Stimulated activated CD4-positive, alpha-beta T cell treated with anti-CD3 and anti-CD28 coated beads, Interleukin-4, amount 100 ng/mL, for 4 hours (primary cell): ENCODE measurements at places on chromosomes 2 and 18.

DNA sequence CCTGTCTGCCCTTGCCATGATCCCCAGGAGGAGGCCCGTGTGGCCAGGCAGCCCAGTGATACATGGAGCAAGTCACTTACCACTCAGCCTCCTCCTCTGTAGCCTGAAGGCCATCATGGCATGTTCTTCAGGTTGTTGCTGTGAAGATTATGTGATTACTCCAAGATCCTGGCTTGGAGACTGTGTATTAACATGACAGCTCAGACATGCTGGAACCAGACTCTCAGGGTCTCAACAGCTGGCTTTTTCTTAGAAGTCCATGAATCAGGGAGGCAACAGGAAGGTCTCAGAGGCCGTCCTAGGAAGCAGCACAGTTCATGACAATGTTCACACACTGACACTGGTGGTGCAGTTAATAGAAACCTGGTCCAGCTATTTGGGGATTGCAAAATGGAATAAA, 158.6 kb upstream of the TWIST2 start:
- DNase-seq = no peak

DNA sequence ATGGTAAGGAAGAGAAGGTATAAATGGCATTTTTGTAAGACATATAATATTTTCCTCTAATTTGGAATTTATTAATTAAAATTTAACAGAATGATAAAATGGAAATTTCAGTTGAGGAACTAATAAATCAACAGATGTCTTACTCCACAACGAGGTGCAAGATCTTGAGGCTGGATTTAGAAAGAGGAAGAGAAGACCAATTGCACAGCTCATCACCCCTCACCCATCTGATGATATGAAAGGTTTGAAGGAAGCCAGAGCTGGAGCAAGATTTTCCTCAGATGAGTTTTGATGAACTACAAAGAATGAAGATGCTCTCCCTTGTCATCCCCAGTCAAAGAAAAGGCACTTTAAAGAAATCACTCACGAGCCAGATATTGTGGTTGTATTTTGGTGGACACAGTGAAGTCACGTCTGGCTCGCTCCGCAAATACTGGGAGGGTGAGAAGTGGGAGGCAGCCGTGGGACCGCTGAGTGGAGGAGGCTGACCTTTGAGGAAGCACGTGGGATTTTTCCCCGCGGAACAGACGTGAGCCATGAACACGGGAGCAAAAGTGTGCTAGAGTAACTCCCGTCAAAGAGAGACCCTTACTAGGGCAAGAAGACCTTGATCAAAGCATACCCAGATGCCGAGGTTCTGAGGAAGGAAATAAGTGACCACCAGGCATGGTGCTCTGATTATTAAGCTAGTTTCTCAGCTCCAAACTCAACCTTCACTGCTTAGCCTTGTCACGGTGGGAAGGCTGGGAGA, 511.4 kb downstream of the RNF144A start:
- no peak for DNase-seq

DNA sequence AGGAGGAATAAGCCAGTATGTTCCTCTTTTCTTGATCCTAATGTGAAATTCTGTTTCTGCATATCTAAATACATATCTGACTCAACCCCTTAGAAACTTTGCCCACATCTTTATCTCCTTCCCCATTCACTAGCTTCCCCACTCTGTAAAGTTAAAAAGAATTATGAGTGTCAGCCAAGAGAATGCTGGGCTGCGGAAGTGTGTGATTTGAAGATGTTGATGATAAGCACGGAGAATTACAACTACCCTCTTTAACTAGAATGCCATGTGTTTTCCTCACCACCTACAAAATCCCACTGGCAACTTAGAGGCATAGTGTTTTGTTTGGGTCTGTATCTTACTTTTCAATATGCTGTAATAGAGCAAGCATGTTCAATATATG, 490.4 kb upstream of the FANCL start:
- DNase-seq = no peak

GRCh38 chr2:54680397-54681041, 42.9 kb upstream of the EML6 start:
- DNase-seq = no peak

- DNase-seq = no peak
These were observed 745.0 kb upstream of the ACVR2A start for GRCh38 chr2:147099845-147100244.
